ENCODE measurements at places on chromosomes 3 and 15.

- no peak for DNase-seq
These were observed 90.5 kb upstream of the IL12A start for GRCh38 chr3:159898147-159898546.

- no peak for DNase-seq
These were observed 196.5 kb upstream of the ATP11B start for GRCh38 chr3:182596676-182597410.

- DNase-seq = no peak
These were observed 30.5 kb downstream of the NEO1 start for GRCh38 chr15:73082812-73083211.

DNA sequence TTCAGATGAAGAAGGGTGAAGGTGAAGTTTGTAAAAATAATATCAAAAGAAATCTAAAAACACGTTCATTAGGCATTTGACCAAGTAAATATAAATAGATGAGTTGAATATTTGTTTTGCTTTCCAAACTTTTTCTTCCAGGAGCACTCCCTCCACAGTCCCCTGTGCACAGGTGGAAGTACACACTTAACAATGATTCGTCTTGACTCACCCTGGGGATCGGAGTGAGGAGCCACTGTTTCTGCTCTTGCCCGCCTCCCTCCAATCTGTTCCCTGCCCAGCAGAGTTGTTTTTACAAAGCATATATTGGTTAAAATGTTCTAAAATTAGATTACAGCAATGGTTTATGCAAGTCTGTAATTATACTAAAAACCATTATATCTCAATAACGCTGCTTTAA is 175.1 kb downstream of the PTPRG start:
- DNase-seq = no peak

- no peak for DNase-seq
These were observed 21.9 kb downstream of the IDH3A start for GRCh38 chr15:78170848-78171773.

DNA sequence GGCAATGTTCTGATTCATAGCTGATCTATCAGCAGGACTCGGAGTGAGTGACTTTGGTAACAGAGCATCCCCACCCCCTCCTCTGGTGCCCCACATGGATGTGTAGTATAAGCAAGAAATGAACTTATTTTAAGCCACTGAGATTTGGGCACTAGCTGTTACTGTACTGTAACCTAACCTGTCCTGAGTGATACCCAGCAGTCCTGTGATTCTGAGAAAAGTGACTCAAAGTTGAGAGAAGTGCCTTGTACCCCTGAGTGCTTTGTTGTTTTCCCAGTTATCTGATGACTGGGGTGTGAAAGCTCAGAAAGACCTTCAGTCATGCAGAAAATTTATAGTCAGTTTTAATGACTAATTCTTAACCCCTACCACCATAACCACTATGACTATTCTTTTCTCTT is 439.9 kb upstream of the RBMS3 start:
- DNase-seq = no peak

DNA sequence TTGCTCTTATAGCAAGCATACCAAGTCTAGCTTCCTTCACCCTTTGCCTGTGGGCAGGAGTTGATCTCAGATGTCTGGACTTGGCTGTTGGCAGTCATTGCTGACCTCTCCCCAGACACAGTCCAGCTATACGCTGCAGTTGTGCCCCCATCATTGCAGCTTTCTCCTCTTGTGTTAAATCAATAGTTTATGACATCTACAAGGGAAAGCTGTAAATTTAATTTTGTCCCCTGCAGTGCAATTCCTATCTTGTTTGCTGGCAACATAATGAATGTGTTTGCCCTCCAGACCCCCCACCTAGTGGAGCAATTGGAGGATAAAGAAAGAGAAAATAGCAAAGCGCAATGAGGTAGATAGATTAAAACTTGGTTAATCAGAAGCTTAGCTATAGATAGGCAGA is 280.2 kb downstream of the LSAMP start:
- peak; percentile 18 for DNase-seq

GRCh38 chr15:83446904-83447709 is at the start of gene SH3GL3:
SH3GL3 (plus strand) TSS chr15:83447341; CDS start chr15:83447534, 193 bp downstream.
- DNase-seq = peak; percentile 93

- no peak for DNase-seq
These were observed 51.2 kb downstream of the MFN1 start for GRCh38 chr3:179398574-179399231.

GRCh38 chr3:139506766-139507165 is 30.4 kb upstream of the RBP2 start:
- no peak for DNase-seq

- DNase-seq = no peak
These were observed 127.5 kb downstream of the OSBPL10 start for GRCh38 chr3:31853580-31853979.

GRCh38 chr15:61237400-61237799 is 8.3 kb upstream of the RORA start:
- DNase-seq = no peak
